Heart left ventricle (tissue), 16 donors: ENCODE measurements at places on chromosomes 2 and 18. TPM values are rescaled to one million over a fixed set of nuclear protein-coding genes. Genes with fewer than 3 reads are reported as not detected.

Gene CNTNAP5
- total RNA-seq = not detected

Gene CYS1
- 4.4 TPM for total RNA-seq

Gene KCNJ3
- total RNA-seq = 0.77 TPM

Gene PLEKHA3
- 44.0 TPM for total RNA-seq

Gene C2orf78
- not detected for total RNA-seq

Gene ITGB6
- total RNA-seq = 0.96 TPM

GRCh38 chr2:160920061-160920460, 240.2 kb upstream of the TANK start:
- no peak for DNase-seq

- DNase-seq = no peak
These were observed 768 bp upstream of the CYBRD1 start for GRCh38 chr2:171521361-171522051.

DNA sequence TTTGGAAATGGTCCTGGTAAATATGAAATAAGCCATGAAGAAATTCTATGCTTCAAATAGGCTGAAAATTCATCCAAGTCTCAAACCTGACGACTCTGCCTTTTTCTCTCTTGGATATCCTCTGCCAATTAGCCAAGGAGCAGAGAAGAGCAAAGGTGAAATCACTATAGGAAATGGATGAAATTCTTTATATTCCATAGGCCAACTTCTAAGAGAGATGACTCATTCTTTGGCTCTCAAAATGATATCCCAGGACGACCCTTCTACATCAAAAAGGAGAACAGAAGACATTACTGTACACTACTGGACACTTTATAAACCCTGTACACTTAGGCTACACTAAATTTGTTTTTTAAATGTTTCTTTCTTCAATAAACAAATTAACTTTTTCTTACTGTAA, 22.7 kb downstream of the PDE1A start:
- no peak for DNase-seq

- DNase-seq = no peak
These were observed 114.5 kb upstream of the ZFP36L2 start for GRCh38 chr2:43340945-43341356.

GRCh38 chr18:33404244-33404873, 36.2 kb downstream of the CCDC178 start:
- DNase-seq = no peak

DNA sequence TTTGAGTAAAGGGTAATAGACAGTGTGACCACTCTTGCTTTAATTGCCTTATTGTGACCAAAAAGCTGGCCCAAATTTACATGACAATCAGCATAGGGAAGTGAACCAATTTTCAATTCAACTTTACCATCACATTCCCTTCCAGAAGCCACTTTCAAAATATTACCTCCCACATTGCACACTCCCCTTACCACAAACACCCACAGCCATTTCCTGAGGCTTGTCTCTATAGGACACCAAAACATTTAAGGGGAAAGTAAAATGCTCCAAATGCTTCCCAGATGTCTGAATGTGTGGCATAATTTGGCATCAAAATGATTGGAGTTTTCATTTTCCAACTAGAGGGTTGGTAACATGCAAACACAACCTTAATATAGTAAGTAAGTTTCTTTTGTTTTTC, 616.1 kb downstream of the SLC4A3 start:
- DNase-seq = no peak

DNA sequence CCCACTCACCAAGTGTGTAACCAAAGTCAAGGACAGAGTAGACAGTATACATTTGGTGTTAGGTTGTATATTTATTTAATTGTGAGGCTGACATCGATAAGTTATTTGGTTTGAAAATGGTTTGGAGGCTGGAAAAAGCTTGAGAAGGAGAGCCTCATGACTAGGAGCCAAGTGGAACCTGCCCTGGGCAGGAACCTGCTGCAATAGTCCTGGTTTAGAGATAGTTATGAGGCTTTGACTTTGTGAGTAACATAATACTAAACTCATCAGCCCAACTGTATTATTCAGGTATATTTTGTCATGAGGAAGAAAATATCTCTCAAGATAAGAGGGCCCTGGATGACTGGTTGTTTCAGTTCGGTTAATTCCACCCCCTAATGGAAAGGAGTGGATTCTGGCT, 234.3 kb upstream of the CYRIA start:
- no peak for DNase-seq

GRCh38 chr2:102046135-102046986, 54.6 kb downstream of the IL1R2 start:
- no peak for DNase-seq

DNA sequence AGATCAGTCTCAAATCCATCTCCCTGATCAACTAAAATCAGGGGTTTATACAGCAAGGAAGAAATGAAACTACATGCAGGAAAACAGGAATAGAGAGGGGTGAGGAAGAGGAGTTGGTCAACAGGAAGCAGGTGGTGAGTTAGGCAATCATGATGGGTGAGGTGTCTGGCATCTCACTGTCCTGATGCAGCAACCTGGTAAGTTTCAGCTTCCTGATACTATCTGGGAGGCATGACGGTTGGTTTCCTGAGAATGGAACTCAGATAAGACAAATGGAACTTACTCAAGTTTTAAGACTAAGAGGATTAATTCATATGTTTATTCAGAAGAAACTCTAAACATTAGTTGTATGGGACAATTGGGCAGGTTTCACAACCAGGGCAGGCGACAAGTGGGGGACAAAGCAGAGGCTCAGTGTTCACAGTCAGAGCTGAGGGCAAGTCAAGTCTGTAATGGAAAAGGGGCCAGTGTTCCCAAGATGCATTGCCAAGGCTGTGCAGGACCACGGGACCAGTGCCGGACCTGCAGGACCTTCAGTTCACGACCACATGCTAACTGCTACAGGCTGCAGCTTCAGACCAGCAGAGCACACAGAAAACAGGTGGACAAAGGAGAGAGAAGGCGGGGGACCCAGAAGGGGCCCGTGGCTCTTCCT, 17.7 kb upstream of the GALM start:
- no peak for DNase-seq

GRCh38 chr2:3479430-3480320, 39.7 kb downstream of the ADI1 start:
- DNase-seq = no peak

- no peak for DNase-seq
These were observed 147.6 kb upstream of the SMAD7 start for GRCh38 chr18:49098386-49098785.
